ENCODE measurements at places on chromosomes 1 and 21.

- DNase-seq: peak; percentile 69
Observed at GRCh38 chr1:10325521-10325920, 73.3 kb upstream of the PGD start.

DNA sequence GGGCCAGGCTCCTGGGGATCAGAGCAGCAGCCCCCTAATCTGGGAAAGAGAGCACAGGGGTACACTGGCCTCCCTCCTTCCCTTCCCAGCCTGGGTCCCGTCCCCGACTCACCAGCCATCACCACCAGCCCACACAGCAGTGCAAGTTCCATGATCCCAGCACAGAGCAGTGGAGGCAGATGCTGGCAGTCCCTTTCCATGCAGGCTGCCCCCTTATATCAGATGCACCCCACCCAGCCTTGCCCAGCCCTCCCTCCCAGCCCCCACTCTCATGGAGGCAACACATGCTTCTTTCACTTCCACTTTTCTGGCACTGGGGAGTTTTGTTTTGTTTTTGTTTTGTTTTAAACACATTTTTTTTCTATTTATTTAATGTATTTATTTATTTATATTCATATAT is at the start of gene PLA2G2D:
TSS of gene PLA2G2D (minus strand) at position 190 of the 400 bp plus-strand sequence. CDS start at position 152, 38 bp downstream.
- DNase-seq: no peak

DNA sequence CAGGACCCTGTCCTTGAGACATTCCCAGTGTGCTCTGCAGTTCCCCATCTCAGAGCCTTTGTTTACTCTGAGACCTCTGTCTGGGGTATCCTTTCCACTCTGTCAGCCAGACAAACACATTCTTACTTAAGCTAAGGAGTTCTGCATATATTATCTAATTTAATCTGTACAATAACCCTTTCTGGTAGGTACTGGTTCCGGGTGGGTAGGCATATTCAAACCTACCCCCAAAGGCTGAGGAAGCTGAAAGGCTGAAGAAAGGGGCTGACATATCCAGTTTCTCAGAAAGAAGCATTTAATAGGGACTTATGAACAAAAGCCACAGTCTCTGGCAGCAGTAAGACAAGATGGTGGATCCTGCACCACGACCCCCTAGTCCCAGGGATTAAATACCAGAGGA is 53.1 kb downstream of the KCNN3 start:
- no peak for DNase-seq

DNA sequence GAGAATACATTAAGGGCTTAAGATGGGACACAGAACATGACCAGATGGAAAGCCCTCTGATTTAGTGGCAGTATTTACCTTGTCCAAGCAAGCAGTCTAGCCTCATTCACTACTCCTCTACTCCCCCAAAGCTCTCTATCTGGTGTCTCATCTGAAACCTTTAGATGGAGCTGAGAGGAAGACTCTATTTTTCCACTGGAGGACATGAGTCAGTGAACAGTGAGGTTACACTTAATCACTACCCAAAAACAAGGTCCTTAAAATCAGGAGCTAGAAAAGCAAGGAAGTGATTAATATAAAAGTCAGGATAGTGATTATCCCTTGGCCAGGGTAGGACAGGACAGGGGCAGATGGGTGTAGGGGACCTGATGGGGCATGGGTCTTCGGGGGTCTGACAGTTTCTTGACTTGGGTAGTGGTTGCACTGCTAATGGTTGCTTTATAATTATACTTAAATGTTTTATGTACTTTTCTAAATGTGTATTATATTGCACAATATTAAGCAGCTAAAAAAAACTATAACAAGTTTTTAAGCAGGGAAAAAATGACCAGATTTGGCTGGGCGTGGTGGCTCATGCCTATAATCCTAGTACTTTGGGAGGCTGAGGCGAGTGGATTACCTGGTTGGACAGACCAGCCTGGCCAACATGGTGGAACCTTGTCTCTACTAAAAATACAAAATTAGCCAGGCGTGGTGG is 3.0 kb downstream of the PTPN22 start:
- DNase-seq: no peak

DNA sequence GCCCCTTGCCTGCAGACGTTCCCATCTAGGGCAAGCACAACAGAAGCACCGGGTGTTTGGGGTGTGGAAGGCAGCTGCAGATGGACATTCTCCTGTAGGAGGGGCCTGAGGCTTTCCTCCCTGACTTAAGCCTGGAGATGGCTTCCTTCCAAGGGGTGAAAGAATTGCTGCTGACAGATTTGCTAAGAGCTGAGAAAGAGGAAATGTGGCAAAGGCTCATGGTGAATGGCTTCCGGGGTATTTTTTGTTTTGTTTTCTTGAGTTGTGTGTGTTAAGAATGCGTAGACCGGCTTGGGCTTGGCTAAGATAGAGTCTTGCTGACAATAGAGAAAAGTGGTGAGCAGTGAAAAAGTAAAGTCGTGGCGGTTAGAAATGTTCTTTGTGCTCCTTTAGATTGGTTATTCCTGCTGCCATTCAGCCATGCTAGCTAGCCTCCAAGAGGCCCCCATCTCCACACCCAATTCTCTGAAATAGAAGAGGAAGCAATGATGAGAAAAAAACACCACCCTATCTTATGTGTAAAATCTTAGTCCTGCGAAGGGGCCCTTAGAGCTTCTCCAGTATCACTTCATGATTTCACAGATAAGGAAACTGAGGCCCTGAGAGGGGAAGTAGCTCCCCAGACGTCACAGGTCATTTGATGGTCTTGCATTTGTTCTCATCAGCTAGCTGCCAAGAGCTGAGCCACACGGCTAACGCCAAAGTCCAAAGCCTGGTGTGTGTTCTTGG is 36.9 kb downstream of the EIF2D start:
- DNase-seq: no peak

GRCh38 chr1:207315435-207315834 is 6.0 kb upstream of the CD55 start:
- no peak for DNase-seq

DNA sequence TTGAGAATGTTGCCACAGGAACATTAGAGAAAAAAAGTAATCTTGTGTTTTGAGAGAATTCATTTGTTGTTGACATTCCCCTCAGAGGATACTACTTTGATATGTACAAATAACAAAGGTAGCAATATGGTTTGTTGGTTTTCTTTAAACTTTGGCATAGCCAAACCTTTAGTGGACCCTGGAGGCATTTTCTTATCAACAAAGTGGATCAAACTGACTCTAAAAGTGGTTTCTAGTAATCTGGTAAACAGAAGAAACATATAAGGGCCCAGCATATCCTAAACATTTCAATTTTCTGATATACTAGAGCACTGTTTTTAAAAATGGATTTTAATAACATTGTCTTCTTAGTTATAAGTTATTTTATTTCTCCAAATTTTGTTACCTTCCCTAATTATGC is 29.8 kb downstream of the POU2F1 start:
- no peak for DNase-seq

GRCh38 chr1:188735567-188735966 is 1742.1 kb downstream of the BRINP3 start:
- DNase-seq: no peak

- peak; percentile 9 for DNase-seq
Observed at GRCh38 chr1:229124520-229125124, 146.3 kb upstream of the RAB4A start.

DNA sequence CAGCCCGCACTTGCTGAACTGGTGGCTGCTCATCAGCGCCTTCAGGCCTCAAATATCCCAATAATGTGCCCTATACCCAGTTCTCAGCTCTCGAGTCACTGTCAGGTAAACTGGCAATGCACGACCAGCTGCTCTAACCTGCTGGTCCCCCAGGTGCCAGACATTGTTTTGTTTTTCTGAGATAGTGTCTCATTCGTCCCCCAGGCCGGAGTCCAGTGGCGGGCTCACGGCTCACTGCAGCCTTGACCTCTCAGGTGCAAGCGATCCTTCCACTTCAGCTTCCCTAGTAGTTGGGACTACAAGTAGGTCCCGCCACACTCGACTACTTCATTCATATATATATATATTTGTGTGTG is 1.0 kb upstream of the NADK start:
- no peak for DNase-seq

DNA sequence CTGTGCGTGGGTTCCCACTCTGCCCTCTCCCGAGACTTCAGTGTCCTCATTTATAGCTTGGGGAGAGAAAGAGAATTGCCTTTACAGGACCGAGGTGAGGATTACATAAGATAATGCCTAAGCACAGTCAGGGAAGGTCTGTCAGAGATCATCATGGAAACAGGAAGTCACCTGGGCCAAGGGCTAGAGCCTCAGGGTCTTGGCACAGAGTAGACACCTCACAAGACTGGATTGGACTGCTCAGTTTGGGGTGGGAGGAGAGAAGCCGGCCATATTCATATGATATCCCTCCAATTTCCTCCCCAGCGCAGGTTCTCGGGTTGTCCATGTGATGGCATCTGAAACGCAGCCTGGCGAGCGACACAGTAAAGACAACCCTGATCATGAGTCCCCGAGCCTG is 3.8 kb downstream of the CNR2 start:
- DNase-seq: no peak
